ENCODE measurements at places on chromosomes 3 and 15. TPM values are rescaled to one million over a fixed set of nuclear protein-coding genes. Genes with fewer than 3 reads are reported as not detected.

- DNase-seq, result no peak
These were observed 108.0 kb upstream of the PRR20G start for GRCh38 chr3:127395663-127396355.

GRCh38 chr3:56754741-56755417 is 46.9 kb downstream of the ARHGEF3 start:
- DNase-seq, result no peak

- DNase-seq, result no peak
These were observed 41.0 kb downstream of the ZNF609 start for GRCh38 chr15:64501396-64501715.

- DNase-seq, result no peak
These were observed 27.9 kb downstream of the LRRN1 start for GRCh38 chr3:3827111-3827510.

DNA sequence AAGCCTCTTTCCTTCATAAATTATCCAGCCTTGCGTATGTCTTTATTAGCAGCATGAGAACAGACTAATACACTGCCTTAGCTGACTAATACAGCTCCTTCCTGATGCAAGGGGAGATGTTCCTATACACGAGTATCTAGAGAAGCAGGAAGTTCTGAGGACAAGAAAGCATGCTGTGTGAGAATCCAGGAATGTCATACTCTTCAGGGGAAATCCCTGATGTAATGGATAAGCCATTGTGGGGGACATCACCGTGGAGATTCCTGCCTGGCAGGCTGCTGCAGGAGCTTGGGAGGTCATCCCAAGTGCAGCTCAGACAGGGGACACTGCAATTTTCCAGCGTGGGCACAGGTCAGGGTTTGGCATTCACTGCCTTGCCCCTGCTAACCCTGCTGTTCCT is 476.9 kb downstream of the NR2F2 start:
- no peak for DNase-seq

DNA sequence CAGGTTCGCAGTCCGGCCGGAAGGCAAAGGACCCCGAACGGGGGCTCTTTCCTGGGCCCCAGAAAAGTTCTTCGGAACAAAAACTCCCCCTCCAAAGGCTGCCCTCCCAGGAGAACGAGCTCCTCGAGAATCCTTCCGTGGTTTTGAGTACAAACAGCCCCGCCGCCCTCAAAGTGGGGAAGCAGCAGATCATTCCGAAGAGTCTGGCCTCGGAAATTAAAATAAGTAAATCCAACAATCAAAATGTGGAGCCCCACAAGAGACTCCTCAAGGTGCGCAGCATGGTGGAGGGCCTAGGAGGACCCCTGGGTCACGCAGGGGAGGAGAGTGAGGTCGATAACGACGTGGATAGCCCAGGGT is 1.3 kb downstream of the ARHGEF26 start:
- DNase-seq, result no peak

DNA sequence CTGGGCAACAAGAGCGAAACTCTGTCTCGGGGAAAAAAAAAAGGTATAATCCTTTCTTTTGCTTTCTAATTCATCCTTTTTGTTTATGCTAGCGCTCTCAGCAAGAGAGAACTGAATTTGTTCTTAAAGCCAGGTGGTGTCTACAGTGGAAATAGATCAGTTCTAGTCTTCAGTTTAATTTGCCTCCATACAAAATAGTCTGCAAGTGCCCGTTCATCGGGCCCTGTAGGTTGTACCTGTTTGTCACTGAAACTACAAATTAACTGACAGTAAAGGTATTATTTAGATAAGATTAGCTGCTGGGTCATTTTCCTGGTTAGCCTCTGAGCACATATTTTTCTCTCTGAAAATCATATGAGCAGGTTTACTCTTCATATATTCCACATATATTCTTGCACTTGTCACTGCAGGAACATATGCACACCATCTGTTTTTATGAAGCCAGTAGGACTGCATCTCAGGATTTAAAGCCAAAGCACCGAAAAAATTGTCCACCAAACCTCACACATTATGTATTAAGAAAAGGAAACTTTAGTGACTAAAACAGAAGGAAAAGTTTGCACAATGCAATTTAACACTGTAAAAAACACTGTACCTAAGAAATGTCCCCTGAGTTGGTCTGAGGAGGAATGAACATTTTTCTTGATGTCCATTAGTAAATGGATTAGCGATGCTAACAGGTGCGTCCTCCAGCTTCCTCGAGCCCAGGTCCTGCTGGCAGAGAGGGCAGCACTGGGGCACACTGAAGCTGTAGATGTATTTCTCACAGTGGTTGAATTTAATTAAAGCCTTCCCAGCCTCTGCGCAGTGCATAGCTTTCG is 437 bp downstream of the MKRN2OS start:
- no peak for DNase-seq

DNA sequence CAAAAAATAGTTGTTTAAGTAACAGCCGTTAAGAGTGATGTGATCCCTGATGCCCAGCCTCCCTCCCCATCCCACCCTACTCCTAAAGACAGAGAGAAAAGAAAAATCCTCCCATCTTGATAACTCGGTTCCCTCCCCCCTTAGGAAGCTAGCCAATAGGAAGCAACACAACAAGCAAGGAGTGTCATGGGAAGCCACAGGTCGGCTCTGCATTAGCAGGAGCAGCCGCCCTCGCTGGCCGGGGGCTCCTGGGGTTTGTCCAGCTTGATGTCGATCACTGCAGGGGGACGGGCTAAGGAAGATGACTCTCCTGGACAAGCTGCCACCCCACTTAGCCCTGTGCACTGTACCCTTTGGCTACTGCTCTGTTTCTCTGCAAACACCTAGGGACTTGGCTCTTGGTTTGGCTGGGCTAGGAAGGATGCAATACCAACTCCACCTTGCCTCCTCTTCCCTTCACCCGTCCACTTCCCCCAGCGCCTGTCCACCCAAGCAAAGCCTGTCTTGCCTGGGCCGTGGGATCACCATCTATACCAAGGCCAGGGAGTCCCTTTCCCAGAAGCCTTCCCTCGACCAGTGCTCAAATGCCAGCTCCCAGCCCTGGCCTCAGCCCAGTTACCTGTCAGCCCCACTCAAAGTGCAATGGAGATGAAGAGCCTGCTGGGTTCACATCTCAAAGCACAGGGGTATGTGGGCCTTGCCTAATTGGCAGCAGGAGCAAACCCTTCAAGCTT is 23.1 kb downstream of the SRPRB start:
- DNase-seq, result peak; percentile 52

- DNase-seq, result no peak
These were observed 110.1 kb upstream of the MLF1 start for GRCh38 chr3:158460926-158461325.

DNA sequence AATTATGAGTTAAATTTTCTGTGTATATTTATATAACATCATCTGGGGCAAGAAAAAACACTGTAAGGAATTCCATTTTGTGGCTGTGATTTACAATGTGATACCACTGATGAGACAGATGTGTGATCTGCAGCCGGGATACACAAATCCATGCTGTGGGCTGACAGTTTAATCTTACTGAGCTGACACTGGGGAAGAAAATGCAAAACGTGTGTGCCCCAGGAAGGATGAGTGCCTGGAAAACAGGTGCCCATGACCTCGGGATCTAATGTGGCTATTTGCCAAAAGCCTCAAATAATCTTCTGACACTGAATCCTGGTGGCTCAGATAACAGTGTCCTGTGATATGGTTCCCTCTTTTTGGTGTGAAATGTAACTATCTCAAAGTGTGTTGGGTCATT is 10.5 kb downstream of the MYRIP start:
- DNase-seq, result no peak

- no peak for DNase-seq
These were observed 12.1 kb upstream of the THSD4 start for GRCh38 chr15:71103102-71103676.

- DNase-seq, result no peak
These were observed 65.4 kb downstream of the BDH1 start for GRCh38 chr3:197490098-197491058.

DNA sequence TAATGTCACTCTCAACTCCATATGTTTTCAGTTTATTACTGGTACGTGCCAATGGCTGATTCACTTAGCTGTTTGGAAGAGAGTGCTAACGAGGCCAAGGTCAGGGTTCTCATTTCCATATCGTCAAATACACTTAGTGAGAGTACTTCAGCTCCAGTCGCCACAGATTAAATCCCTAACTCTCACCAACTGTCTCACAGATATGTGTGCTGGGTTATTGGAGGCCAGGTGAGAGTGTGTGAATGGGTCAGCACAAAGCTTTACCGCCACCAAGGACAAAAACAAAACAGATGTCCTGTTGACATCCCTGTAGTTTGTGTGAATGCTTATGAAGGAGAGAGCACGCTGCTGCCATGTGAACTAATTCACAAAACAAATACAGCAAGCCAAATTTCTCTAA is 133.5 kb upstream of the TBL1XR1 start:
- DNase-seq, result no peak

- DNase-seq, result no peak
These were observed 809.7 kb downstream of the NR2F2 start for GRCh38 chr15:97140216-97140615.

GRCh38 chr15:75350601-75351361 is 3.9 kb downstream of the NEIL1 start:
- DNase-seq, result no peak

DNA sequence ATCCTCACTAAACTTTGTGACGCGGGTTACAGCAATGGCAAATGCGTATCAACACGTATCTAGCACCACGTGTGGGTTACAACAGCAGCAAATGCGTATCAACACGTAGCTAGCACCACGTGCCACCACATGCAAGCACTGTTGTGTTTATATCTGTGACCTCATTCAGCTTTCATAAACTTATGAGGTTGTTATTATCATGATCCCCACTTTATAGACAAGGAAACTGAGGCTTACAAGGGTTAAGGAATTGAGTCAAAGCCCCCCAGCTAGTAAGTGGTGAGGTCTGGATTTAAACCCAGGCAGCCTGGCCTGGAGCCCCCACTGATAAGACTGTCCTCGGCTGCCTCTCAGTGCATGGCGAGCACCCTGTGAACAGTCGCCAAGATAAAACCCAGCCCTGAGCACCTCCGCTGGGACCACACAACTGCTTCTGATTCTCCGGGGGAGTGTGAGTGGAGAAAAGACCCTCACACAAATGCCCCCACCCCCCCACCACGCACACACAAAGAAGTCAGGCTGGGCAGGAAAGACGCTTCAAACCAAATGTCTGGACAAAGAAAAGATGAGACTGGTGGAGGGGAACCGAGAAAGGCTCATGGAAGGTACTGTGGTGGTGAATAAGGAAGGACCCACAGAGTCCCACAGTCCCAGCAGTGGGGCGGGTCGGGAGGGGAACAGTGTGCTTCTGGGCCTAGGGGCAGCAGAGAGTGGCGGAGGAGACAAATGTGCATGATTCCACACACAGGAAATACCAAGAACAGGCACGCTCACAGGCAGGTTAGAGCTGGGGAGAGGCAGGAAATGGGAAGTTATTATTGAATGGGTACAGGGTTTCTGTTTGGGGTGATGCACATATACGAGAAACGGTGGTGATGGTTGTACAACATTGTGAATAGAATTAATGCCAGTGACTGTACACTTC is 173.4 kb downstream of the XXYLT1 start:
- no peak for DNase-seq

- no peak for DNase-seq
These were observed 22.2 kb downstream of the UACA start for GRCh38 chr15:70741107-70741531.

DNA sequence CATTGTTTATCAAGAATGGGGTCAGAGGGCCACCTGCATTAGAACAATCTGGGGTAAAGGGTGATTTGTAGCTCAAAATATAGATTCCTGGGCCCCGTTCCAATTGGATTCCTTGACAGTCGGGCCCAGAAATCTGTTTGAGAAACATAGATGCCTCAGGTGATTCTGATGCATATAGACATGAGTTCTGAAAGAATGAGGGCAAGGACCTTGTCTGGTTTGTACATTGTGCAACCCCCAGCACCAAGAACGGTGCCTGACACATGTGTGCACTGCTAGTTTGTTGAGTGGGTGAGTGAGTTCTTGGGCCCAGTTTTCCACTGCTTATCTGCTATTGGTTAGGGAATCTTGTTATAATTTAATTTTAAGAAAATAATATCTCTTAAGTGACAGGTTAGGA is 16.6 kb downstream of the CRYBG3 start:
- no peak for DNase-seq

- DNase-seq, result no peak
These were observed 17.4 kb upstream of the KCNMB2 start for GRCh38 chr3:178518660-178519396.

- DNase-seq, result no peak
These were observed 262.8 kb upstream of the TBL1XR1 start for GRCh38 chr3:177460047-177460446.

DNA sequence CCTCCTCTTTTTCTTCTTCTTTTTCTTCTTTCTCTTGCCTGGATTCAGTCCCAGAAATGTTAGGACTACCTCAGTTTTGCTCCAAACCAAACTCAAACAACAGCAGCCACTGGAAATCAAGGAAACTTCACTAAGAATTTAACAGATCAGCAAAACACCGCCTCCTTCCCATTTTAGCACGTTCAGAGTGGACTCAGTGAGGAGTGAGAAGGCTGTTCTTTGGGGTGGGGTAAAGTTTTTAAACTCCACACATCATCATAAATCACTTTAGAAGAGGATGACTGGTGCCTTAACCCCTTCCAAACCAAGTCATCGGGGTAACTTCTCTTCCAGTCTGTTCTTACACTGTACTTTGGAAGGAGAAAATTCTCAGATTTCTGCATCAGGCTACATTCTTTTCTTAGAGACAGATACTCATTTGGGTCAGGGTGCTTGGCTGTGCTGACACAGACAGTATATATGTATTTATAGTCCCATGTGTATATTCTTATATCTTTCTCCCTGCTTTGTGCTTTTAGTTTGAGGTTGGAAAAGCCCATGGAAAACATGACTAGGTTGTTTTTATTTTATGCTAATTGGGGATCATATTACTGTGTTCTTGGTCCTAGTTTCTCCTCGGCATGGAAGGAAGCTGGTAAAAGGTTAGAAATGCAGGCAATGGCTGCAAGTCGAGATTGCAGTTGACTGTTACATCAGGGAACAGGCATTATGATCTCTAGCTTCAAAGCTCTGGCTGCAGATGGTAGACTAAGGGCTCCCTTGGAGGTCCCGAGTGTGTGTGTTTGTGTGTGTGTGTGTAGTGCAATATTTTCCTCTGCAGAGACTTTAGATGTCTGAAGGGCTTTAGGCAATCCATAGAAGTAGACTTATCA is at the start of gene CCDC80:
Gene CCDC80, minus strand, starts transcription at position 214 of the 872 bp plus-strand sequence. CDS start 1,238 bp downstream, outside the sequence.
- no peak for DNase-seq

DNA sequence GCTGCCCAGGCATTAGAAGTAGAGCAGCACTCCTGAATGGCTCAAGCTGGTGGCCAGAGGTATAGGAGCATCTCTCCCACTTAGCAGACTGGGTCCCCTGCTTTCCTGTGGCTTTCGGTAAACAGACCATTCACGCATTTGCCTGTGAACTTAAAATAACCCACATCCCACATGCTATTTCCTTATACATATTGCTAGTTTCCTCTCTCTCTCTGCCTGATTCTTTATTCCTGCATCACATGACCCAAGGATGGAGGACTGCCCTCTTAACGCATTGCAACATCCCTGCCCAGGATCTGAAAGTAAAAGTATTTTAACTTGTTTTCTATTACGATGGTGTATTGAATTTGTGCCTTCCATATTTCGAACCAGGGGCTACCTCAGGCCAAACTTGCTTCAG is 43.4 kb upstream of the NLGN1 start:
- no peak for DNase-seq

POPDC2 gene
- total RNA-seq, result 0.53 TPM

AGBL1 gene
- not detected for total RNA-seq

MINDY2 gene
- 29.9 TPM for total RNA-seq

CILP gene
- not detected for total RNA-seq

CRTC3 gene
- 8.4 TPM for total RNA-seq

PIAS1 gene
- total RNA-seq, result 33.2 TPM

TMEM108 gene
- total RNA-seq, result 10.2 TPM

DYNLT2B gene
- total RNA-seq, result 11.4 TPM

Measured in WTC11 (cell line).